CD4-positive, alpha-beta T cell treated with Interleukin-12 subunit alpha and Interleukin-12 subunit beta, for 1 hour (primary cell): ENCODE measurements at places on chromosomes 12 and 14.

DNA sequence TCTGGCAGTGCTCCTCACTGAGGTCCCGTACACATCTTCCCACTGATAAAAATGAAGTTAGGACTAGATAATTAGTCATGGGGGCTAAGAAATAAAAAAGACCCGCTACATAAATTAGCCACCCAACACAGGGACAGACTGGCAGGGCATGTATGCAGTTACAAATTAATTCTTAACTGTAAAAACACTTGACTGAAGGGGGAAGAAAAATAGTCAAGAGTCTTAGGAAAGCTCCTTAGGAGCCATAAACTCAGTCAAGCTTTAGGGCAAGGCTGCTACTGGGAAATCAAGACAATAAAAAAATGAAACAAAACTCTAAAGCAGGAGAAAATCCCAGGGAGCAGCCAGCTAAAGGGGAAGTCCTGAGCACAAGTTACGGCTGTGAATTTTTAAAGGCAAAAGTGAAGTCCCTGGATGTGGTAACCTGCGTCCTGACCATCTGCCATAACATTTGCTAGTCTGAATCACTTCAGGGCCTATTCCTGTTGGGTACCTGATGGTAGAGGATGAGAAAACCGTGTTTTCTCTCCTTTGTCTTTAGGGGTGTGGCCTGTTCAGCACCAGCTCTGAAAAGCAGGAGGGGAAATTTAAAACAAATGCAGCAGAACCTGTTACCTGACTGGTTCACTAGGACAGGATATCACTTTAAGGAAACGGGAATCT is 7.5 kb upstream of the NPFF start:
- no peak for DNase-seq

DNA sequence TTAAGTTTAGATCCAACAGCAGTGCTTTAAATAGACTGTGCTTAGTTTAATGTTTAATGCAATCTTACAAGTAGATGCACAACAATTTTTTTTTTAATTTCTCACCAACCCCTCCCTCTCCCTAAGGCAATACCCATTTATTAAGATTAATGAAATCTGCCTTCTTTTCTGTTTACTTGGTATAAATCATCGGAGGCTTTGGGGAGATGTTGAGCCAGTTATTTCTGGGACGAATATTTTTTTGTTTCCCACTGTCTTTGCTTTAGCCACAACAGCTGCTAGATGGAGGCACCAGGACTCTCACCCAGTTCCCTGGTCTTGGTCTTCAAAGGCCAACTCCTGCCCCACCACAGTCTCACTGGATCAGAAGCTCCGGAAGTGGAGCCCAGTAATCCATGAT is 113.4 kb downstream of the PLXNC1 start:
- no peak for DNase-seq

GRCh38 chr14:90699016-90699415 is 117.2 kb downstream of the TTC7B start:
- DNase-seq, result no peak

DNA sequence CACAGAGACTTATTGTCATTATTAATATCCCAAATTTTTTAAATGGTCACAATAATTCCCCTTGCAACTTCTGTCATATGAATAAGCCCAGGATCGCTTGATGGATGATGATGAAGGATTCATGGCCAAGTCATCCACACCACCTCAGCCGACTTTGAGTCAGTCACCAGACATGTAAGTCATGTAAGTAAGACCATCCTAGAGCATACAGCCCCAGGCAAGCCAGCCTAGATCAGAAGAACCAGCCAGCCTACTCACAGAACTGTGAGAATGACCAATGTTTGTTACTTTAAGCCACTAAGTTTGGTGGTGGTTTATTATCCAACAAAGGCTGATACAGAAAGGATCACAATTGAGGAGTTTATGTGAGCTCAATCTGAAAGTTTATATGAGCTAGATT is 341.8 kb downstream of the NRXN3 start:
- no peak for DNase-seq

DNA sequence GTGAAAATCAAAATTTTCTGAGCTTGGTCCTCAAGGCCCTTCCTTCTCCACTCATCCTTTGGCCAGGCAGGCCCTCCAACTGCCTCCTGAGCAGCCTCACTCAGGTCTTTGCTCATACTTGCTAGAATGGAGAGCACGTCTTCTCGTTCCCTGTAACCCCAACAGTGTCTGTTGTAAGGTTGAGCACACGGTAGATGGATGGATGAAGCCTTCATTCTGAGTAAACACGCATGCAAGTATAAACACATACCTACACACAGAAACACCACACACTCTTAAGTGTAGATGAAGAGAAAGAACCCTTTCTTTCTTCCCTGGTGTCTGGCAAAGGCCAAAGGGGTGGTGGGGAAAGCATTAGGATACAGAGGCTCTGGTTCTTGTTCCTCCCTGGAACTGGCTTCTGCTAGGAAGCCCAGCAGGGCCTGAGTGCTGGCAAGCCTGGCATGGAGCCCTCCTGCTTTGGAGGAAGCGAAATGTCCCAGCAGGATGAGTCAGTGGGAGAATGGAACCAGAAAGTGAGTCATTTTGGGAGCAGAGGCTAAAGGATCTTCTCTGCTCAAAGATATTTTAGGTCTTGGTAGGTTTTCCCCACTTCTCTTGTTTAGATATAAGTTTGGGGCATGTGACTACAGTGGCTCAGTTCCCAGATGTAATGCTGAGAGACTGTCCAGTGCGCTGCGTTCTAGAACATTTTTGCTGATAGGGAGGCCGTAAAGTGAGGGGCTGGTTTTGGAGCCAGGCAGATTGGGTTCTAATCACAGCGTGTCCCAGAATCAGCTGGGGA is 127.4 kb downstream of the CACNA1C start:
- DNase-seq, result no peak

- no peak for DNase-seq
Observed at GRCh38 chr12:99004799-99005466, 359.8 kb downstream of the APAF1 start.

GRCh38 chr12:16150276-16150675 is 127.2 kb downstream of the SLC15A5 start:
- no peak for DNase-seq

DNA sequence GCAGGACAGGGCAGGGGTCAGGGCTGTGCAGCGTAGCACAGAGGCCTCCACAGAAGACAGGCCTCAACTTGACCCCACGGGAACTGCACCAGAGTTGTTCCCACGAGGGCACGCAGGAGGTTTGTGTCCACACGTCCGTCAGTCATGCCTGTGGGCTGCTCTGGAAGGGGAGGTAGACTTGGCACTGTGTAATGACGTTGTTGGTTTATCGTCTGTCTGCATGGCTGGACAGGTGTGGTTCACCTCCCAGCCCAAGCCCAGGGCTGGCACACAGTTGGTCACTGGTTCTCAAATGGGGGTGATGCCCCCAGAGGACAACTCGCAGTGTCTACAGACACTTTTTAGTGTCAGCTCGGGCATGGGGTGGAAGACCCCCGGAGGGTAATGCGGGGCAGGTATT is 45.8 kb downstream of the CCNK start:
- no peak for DNase-seq

GRCh38 chr14:60735416-60735815 is 855 bp downstream of the MNAT1 start:
- no peak for DNase-seq

GRCh38 chr12:13222076-13222475 is 25.6 kb downstream of the EMP1 start:
- no peak for DNase-seq

DNA sequence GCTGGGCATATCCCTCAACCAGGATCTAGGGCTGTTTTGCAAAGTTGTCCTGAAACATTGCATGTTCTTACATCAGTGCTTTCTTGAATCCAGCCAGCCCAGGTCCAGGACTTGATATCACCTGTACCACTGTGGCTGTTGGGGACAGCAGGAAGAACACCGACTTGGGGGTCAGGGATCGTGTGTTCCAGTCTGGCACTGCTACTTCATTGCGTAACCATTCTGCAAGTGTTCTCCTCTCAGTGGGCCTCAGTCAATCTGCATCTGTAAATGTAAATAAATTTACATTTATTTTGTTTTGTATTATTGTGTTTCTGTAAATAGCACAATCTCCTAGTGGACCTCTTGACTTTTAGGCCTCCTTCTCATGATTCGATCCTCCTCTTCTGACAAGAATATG is 167.3 kb downstream of the SUDS3 start:
- no peak for DNase-seq

GRCh38 chr14:29178971-29179370 is 412.4 kb downstream of the FOXG1 start:
- DNase-seq, result no peak

GRCh38 chr12:101488469-101488868 is 13.3 kb downstream of the SPIC start:
- no peak for DNase-seq

DNA sequence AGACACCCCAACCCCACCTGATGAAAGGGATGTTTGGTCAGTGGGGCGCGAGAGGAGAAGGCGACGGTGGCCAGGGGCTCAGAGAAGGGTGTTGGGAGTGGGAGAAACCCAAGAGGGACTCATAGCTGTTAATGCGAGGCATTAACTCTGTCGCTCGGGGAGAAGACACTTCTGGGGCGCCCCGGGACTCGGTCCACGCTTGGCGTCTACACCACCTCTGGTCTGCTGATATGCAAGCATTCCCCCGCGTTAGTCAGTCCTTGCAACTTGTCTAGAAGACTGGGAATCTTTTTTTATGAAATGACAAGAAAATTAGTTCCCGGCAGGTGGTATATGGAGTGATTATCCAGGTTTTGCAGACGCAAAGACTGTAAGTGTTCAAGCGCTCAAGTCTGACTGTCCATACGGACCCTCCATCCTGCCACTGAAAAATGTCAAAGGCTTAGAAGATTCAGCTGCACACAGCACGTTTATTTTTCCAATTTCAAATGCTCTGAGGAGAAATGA is 360 bp upstream of the SLC35F4 start:
- DNase-seq, result no peak
